Stimulated activated CD4-positive, alpha-beta T cell treated with anti-CD3 and anti-CD28 coated beads, Interleukin-1b, Interleukin-23, amount 100 ng/mL, for 1 hour (primary cell): ENCODE measurements at places on chromosomes 3 and 15.

- no peak for DNase-seq
Observed at GRCh38 chr3:106750092-106750491, 627.1 kb upstream of the CCDC54 start.

DNA sequence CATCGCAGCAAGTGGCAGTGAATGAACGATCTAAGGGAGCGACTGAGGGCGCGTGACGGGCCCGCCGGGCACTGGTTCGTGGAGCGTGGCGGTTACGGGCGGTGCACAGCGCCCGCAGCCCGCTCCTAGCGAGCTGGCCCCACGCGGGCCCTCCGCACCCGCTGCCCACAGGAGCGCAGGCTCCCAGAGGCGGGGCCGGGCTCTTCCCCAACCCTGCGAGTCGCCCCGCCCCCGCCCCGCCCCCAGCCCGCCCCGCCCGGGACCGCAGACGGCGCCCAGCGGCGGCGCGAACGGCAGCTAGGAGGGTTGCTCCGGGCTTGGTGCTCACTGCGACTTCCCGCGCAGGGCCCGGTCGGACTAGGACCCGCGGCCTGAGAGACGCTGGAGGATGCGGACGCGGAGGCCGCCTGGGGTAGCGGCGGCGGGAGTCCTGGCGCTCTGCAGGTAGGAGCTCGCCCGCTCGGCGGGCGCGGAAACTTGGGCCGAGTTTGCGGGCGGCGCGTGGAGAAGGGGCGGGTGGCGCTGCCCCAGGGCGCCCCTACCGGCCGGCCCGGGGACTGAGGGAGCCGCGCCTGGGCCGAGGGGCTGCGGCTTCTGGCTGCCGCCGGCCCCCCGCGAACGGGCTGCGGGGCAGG, at the start of gene C15orf39:
TSS of gene C15orf39 (plus strand) at position 267 of the 635 bp plus-strand sequence. CDS start 4,167 bp downstream, outside the sequence.
- peak; percentile 57 for DNase-seq

DNA sequence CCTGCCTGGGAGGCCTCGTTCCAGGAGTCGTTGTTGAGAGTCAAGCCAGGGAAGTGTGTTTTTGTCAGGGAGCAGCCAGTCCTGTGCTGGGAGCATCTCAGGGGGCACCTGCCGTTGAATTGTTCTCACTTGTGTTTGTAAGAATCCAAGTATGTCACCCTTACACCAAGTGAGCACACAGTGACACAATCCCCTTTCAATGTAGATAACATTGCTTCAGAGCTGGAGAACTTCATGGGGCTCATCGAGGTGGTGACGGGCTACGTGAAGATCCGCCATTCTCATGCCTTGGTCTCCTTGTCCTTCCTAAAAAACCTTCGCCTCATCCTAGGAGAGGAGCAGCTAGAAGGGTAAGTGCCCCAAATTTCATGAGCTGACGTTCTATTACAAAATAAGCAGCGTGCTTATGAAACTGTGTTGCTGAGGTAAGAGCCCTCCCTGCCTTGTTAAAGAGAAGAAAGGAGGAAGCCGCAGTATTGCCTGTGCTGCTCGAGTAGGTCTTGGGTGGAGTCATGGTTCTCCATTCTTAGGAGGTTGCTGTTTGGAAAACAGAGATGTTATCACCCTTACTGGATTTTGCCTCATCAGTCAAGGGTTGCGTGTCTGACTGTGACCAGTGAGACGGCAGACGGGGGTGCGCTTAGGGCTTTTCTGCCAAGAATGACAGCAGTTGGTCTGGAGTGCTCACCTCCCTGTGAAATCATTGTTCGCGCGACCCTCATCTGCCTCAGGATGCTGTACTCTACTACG, 108.1 kb downstream of the PGPEP1L start:
- no peak for DNase-seq

GRCh38 chr15:82970078-82970686, 15.8 kb upstream of the RAMAC start:
- DNase-seq, result no peak

- DNase-seq, result no peak
Observed at GRCh38 chr15:66957431-66957720, 108.0 kb upstream of the SMAD3 start.

- no peak for DNase-seq
Observed at GRCh38 chr3:113829576-113830354, 8.8 kb upstream of the GRAMD1C start.

DNA sequence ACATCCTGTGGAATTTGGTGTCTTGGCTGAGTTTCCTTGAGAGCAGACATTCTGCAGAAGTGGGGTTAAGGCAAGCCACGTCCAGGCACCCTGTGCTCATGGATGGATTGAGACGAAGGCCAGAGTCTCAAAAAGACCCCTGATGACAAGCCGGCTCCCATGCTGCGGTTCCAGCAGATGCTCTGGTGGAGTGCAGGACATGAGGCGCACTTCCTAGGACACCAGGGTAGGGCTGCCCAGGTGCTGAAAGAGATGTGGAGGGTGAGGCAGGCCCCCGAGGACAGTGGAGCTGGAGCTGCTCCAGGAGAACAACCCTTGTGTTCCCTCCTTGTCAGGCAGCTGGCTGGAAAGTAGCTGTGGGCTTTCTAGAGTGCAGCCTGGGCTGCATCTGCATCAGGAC, 81.0 kb downstream of the ASB7 start:
- no peak for DNase-seq

- no peak for DNase-seq
Observed at GRCh38 chr3:48440590-48440958, 517 bp downstream of the TMA7 start.

- no peak for DNase-seq
Observed at GRCh38 chr15:40054605-40054854, 15.5 kb upstream of the SRP14 start.

DNA sequence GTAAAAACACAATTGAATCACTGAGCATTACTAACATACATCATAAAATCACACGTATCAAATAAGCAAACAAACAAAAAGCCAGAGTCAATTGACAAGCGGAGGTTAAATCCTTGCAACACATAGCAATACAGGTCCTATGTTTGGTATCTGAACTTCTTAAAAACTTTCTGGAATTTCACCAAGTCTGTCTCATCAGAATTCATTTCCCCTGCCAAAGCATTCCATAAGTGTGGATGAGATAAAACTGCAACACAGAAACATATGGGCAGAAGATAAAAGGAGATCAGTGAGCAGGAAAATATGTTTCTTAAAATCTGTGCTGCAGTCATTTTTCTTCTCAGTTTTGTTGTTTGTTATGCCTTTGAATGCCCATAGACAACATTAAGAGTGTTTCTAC, 1155.5 kb downstream of the TBL1XR1 start:
- no peak for DNase-seq

GRCh38 chr3:133381346-133382109, 18.3 kb upstream of the BFSP2 start:
- no peak for DNase-seq

DNA sequence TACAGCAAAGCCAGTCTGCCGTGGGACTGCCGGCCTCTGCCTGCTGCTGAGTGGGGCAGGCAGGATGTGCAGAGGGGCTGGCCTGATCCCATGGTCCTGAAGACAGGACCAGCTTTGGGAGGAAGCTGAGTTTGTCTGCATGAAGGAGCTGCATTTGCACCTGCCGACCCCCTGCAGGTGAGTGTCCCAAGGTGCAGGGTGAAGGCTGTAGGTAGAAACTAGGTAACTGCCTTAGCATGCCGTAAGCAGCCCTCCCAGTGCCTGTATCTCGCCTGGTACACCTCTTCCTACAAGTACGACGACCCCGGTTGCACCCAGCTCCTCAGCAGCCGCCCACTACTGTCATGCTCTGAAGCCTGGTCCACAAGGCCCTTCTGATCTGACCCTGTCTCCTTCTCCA, 34.9 kb downstream of the AMOTL2 start:
- no peak for DNase-seq

GRCh38 chr3:70911719-70912118, 599.3 kb upstream of the MDFIC2 start:
- DNase-seq, result no peak

- no peak for DNase-seq
Observed at GRCh38 chr15:85504749-85505676, 124.6 kb downstream of the AKAP13 start.

DNA sequence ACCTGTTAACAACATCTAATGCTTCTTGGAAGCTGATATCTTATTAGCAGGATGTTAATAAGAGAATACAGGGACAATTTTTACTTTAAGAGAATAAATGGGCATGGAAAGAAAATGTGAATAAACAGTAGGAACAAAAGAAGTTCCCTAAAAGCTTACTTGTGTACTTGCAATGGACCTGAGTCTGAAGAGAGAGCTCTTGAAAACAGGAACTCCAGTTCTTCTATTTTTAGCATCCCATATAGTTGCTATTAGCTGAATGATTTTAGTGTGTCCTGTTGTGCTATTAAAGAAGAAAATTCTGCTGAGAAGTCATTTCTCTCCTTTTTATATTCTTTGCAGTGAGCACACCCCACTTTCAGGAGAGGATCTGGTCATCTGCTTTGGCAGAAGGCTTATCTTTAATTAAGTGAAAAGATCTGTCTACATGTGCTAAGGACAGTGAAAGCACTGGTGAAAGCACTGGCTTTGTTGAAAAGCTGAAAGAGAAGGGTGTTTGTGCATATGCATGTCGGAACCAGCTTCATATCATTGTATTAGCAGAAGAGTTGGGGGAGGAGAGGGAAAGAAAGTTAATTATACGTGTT, 1.4 kb upstream of the ST3GAL6 start:
- no peak for DNase-seq
